ENCODE measurements at places on chromosomes 2 and 18.

DNA sequence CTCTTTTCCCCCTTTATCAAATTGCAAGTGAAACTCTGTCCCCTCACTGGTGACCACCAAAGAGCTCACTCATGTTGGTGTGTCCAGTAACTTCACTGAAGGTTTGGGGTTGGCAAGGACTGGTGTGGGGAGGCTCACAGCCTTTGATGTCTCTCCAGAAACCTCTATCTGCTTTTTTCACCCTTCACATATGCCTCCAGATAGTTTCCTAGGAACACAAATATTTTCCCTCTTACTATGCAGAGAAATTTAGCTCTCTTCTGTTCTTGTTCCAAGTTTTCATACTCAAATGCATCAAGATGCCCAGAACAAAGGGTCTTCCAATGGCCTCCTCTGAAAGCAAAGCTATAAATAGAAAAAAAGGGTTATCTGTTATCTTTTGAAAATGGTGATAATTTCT, 20.7 kb downstream of the DTNA start:
- no peak for DNase-seq

DNA sequence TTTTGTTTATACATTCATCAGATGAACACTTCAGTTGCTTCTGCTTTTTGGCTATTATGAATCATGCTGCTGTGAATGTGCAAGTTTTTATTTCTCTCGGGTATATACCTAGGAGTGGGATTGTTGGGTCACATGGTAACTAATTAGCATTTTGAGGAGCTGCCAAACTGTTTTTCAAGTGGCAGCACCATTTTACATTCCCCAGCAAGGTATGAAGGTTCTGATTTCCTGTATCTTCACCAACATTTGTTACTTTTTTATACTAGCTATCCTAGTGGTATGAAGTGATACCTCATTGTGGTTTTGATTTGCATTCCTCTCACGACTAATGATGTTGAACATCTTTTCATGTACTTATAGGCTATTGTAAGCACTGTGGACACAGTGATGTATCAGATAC, 53.9 kb downstream of the DYNC1I2 start:
- no peak for DNase-seq

DNA sequence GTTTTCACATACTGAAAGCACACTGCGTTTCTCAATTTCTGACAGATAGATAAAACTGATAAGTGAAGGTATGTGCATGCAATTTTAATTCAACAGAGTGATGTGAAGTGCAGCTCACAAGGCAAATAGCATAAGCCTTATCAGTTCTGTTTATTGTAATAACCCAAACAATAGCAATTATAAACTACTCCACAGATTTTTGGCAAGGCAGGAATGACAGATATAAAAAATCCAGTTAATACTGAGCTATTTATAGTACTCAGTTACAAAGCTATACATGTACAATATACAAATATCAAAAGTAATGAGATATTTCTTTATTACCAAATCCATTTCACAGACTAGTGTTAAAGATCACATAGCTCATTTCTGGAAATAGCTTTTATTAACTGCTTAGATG, 210.9 kb upstream of the KLHL14 start:
- DNase-seq, result no peak

GRCh38 chr2:222352981-222353380, 54.2 kb upstream of the PAX3 start:
- DNase-seq, result no peak

- no peak for DNase-seq
Measured at GRCh38 chr2:129428086-129428660, 551.3 kb upstream of the RAB6C start.

GRCh38 chr18:48697441-48697840, 158.6 kb downstream of the CTIF start:
- no peak for DNase-seq

DNA sequence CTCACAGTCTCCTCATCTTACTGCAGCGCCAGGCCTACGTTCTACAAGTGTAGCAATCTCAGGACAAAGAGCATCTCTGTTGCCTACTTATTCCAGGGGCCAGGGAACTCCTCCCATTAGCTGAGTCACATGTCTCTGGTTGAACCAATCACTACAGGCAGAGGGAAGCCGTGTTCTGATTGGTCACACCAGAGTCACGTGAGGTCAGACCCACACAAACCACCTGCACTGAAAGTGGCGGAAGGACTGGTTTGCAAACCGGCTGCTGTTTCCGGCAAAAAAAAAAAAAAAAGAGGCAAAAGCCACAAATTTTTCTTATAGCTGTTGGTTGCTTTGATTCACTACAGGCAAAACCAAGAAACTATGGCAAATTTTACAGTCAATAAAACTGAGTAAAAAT, 21.9 kb upstream of the USP14 start:
- peak; percentile 10 for DNase-seq

- DNase-seq, result no peak
Measured at GRCh38 chr18:59279193-59279592, 5.9 kb upstream of the RAX start.

GRCh38 chr2:168699844-168700417, 102.5 kb upstream of the NOSTRIN start:
- DNase-seq, result no peak

DNA sequence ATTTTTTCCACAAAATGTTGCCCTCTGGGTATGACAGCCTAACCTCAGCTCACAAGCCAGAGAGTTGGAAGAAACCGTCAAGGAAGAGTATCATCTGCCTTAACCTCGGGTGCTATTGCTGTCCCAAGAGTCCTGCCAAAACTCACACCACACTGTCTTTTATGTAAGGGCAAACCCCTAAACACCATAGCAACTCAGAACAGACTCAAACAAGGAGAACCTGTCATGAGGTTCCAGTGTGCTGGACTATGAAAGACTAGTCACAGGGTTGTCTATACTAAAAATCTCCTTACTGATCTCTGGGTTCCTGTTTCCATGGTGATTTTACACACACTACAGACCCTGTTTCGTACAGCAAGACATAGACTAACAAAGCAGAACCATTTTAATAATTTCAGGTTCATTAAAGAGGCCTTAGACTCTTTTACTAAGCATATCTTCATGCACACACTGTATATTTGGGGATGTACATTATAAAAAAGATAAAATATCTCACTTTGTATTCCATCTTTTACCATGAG, 159.8 kb downstream of the PKP4 start:
- DNase-seq, result no peak

- no peak for DNase-seq
Measured at GRCh38 chr2:59297816-59298215, 1056.7 kb upstream of the FANCL start.

GRCh38 chr2:177244244-177244771, 20.2 kb downstream of the NFE2L2 start:
- DNase-seq, result no peak

- no peak for DNase-seq
Measured at GRCh38 chr2:209619782-209620181, 151.8 kb upstream of the UNC80 start.

GRCh38 chr2:174122185-174122584, 126.1 kb downstream of the OLA1 start:
- no peak for DNase-seq

- DNase-seq, result no peak
Measured at GRCh38 chr2:203021991-203022390, 7.3 kb downstream of the NBEAL1 start.

DNA sequence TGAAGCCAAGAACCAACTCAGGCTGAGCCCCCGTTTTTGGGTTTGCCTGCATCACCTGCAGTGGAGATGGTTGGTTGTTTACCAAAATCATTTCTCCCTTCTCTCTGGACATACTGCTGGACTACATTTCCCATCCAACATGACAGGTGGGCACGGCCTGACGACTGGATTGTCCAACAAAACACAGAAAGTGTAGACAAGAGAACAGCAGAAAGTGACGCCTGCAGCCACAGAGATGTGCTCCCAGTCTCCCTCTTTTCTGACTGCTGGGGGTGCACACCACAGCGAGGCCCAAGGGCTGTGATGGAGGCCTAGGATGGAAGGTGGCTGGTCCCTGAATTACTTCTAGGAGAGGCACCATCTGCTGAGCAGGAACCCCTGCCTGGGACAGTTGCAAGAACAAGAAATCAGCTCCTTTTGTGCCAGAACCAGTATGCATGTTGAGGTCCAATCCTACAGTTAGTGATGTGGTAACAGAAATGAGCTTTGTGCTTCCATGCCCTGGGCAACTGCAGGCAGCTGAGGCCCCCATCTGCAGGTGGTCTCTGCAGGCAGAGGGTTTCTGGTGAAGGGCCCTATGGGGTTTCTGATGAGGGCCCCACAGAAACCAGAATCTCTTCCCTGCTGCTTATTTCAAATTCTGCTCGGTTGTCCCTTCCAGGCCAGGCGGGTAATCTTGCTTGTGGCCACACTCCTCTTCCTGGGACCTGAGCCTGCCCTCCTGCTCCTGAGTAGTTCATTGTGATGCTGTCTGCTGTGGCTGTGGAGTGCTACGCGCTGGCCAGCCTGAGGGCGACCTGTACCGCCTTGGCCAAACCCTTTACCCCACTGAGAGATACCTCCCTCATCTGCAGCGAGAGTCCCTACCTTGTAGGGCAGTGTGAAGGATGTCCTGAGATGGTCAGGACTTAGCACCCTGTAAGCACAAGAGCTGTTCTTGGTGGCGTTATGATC, 168.3 kb downstream of the ASB1 start:
- no peak for DNase-seq

DNA sequence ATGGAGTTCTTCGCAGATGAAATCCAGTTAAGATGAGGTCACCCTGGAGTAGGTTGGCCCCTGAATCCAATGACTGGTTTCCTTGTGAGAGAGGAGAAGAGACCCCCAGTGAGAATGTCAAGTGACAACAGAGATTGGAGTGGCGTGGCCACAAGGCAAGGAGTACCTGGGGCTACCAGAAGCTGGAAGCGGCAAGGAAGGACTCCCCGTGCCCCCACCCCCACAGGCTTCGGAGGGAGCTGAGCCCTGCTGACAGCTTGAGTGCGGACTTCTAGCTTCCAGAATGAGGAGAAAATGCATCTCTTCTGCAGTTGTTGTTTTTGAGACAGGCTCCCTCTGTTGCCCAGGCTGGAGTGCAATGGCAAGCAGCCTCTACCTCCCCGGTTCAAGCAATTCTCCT, 78.0 kb upstream of the HPCAL1 start:
- no peak for DNase-seq

DNA sequence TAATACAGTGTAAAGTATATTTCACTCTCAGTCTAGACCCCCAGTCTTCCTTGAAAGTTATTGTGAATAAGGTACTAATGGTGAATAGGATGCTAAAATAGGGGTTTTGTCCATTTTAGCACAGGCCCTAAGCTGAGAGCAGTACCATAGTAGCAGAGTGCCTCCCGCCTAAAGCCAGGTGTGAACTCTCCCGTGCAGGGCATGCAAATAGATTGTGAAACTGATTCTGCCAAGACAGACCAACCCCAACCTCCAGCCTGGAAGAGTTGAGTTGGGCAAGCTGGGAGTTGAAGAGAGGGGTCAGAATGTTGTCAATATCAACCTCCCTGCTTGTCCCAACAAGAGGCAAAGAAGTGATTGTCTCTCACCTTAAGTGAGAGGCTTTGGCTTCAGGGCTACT, 97.4 kb upstream of the CYRIA start:
- DNase-seq, result no peak

DNA sequence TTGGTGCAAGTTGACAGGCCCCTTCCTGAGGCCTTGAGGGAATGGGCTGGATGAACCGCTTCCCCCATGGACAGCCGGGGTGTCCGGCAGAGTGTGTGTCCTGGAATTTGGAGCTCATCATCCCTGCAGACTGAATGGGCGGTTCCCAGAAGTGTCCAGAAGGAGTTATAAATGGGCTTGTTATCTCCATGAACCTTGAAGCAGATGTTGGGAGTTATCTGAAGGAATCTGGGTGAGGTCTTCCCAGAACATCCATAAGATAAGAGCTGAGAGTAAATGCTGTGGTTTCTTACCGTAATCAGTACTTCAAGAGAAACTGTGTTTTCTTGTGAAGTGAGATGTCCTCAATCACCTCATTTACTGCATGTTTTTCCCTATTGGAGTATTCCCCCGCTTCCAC, 21.1 kb downstream of the PLB1 start:
- DNase-seq, result no peak

DNA sequence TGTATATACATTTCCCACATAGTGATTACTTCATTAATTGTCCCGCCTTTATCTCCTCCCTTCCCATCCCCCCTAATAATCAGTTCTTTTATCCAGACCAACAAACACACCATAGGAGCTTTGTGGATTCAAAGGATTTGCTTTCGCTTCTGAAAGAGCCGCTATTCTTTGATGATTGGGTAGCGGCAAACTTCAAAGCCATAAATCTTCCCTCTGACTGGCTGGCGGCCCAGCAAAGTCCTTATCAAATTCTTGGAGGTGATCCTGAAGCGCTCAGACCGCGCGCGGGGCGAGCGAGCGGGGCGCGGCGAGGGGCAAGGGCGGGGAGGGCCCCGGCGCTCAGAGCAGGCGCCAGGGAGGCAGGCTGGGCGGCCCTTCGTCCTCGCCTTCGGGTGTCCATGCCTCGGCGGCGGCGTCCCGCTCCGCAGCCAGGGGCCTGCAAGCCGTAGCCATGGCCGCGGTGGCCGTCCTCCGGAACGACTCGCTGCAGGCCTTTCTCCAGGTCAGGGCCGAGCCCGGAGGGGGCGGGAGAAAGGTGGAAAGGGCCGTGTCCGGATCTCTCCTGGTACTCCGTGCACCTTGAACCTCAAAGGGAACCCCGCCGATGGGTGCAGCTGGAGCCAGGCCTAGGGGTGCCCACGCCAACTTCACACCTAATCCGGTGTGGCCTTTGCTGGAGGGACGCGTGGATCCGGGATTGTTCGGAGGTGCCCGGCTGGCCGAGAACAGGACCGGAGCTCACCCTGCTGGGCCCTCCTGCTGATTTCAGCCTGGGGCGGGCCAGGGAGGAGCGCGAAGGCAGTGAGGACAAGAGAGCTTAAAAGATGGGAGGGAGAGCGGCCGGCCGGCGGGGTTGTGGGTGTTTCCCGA, at the start of gene SP5:
Gene SP5, plus strand, starts transcription at position 276 of the 870 bp plus-strand sequence. Its CDS starts 176 bp downstream, at position 452.
- DNase-seq, result no peak

DNA sequence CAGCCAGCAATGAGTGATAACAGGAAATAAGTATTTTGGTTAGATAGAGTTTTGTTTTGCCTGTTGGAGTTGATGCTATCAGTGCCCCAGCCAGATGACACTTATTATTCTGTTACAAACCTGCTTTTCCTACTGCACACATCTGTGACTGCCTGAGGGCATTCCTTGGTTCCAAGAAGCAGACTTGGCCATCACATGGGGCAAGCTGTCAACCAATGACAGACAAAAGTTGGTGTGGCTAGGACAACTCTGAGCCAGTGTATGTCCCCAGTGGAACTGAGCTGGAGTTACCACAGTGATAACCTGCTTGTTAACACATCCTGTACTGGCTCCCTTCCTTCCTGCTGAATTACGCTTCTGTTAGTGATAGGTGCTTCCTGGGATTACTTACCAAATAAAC, 54.5 kb downstream of the FAM171B start:
- DNase-seq, result no peak

DNA sequence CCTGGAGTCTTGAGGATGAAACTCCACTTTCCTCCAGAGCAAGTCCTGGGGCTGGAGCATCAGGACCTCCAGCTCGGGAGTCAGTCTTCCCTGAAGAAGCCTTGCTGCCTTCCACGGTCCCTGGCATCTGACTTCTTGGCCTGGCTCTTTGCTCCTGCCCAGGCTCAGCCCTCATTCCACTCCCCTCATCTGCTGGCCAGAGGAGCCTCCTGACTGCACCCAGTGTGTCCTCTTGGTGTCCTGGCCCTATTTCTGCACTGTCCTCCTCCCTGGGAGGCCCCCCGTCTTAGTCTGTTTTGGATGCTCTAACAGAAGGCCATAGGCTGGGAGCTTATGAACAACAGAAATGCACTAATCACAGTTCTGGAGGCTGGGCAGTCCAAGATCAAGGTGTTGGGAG, 231.5 kb downstream of the LOXHD1 start:
- no peak for DNase-seq
